ENCODE measurements at places on chromosomes 11 and 22.

- DNase-seq = no peak
- H3K4me3 ChIP-seq = no peak overlapping the region
Observed at GRCh38 chr22:33654173-33654895, 265.9 kb downstream of the LARGE1 start.

DNA sequence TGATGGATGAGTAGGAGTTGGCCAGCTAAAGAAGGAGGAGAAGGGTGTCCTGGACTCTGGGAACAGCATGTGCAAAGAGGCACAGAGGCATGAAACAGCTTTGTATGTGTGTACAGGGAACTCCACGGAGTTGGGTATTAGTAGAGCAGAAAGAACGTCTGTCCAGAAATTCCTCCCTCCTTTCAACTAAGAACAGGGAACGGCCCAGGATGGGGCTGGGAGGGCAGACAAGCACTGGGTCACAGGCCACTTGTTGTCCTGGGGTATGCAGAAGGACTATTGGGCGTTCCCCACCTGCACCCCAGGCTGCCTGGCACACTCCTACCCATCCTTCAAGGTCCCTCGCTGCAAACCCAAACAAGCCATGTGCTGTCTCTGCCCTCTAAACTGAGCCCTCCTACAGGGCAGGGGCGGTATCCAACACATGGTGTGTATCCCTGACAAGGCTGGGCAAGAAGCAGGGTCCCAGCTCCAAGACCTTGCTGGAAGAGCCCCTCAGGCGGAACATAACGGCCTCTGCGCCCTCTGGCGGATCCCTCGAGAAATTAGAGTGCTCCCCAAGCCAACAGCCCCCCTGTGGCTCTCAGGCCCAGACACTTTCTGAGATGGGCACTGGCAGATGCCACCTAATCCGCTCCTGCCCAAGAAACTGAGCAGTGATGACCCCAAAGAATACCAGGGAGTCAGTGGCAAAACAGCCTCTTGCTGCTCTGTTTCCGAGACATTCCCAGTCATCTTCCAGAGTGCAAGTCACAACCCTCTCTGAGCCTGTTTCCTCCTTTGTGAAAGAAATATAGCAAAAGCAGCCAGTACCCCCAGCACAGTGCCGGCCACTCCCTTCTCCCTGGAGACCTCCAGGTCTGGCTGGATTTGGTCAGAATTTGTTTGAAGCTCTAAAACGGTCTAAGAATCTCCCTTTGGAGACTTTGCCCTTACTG is 1.6 kb upstream of the ELFN2 start:
- no peaks in the 10 kb centered on the region for H3K36me3 ChIP-seq
- H3K27ac ChIP-seq = no peak overlapping the region
- peaks cover 96% of the 10 kb centered on the region for H3K27me3 ChIP-seq
- no peak overlapping the region for H3K4me3 ChIP-seq
- H3K4me1 ChIP-seq = peaks cover 15% of the 10 kb centered on the region

DNA sequence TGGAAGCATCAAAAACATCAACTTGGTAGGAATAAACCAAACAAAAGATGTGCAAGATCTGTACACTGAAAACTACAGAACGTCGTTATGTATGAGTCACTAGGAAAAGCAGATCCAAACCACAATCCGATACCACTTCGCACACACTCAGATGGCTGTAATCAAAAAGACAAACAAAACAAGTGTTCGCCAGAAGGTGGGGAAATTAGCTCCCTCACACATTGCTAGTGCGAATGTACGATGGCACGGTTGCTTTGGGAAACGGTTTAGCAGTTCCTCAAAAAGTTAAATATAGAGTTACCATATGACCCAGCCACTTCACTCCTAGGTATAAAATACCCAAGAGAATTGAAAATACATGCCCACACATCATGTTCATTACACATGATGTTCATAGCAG is 14.8 kb upstream of the CARD10 start:
- H3K27ac ChIP-seq = no peak overlapping the region
- peaks cover 1% of the 10 kb centered on the region for H3K4me1 ChIP-seq
- H3K4me3 ChIP-seq = no peak overlapping the region
- H3K36me3 ChIP-seq = no peaks in the 10 kb centered on the region
- H3K27me3 ChIP-seq = no peaks in the 10 kb centered on the region

DNA sequence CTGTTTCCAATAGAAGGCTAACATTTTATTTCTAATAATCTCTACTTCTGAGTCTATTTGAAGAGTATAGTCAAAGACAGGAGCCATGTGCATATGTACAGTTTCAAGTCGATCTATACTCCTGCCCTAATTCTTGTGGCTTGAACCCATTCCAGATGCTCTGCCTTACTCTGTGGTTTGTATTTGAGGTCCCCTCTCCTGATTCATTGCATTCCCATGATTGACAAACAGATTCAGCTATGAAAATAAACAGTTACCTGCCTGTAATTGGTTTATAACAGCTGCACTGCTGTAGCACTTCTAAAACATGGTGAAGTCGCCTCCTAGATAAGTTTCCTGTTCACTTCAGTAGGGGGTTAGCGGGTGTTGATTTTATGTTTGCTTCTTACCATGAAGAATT is 138.7 kb downstream of the SOX6 start:
- no peak overlapping the region for H3K4me3 ChIP-seq
- H3K27me3 ChIP-seq = no peaks in the 10 kb centered on the region
- no peaks in the 10 kb centered on the region for H3K36me3 ChIP-seq
- H3K27ac ChIP-seq = no peak overlapping the region
- DNase-seq = no peak

DNA sequence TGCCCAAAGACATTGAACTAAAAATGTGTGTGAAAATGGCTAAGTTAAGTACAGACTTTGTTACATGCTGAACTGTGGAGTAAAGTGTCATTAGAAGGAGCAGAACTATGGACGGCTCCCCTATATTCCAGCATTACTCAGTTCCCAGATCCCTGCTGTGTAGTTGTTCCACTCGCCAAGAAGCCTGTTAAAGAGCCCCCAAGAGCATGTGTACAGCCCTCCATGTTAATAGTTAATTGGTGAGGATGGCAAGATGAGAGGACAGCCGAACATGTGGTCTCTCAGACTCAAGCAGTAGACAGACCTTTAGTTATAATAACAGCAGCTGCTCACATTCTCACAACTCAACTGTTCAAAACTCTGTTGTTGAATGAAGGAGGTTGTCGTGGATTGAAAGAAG is 127.4 kb downstream of the ELP4 start:
- H3K27me3 ChIP-seq = no peaks in the 10 kb centered on the region
- H3K36me3 ChIP-seq = no peaks in the 10 kb centered on the region
- DNase-seq = no peak
- H3K4me3 ChIP-seq = no peak overlapping the region
- no peak overlapping the region for H3K27ac ChIP-seq
- no peaks in the 10 kb centered on the region for H3K4me1 ChIP-seq

- DNase-seq = no peak
- H3K36me3 ChIP-seq = no peaks in the 10 kb centered on the region
- peak overlapping the region; percentile 62 for H3K4me3 ChIP-seq
- H3K27me3 ChIP-seq = no peaks in the 10 kb centered on the region
Observed at GRCh38 chr22:21951931-21952465, 650 bp downstream of the PPM1F start.
